ENCODE measurements at places on chromosomes 11 and 22. TPM values are rescaled to one million over a fixed set of nuclear protein-coding genes. Genes with fewer than 3 reads are reported as not detected.

DNA sequence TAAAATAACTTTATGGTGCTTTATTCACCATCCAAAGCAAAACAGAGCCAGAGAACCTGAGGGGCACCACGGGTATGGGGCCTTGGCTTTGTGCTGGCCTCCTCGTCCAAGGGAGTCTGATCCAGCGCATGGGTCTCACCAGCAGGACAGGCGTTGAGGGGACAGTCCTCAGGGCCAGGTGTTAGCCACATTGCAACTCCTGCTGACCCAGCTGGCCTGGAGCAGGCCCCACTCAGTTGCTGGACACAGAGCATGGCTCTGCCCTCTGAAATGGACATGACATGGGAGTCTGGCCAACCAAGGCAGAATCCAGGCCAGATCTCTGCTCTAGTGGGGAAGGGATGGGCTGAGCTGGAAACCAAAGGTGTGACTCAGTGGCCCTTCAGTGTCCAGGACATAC, 116.2 kb downstream of the RRAS2 start:
- no peak for DNase-seq
- H3K4me3 ChIP-seq: no peak overlapping the region
- H3K36me3 ChIP-seq: no peaks in the 10 kb centered on the region
- no peaks in the 10 kb centered on the region for H3K27me3 ChIP-seq
- no peak overlapping the region for H3K27ac ChIP-seq
- no peaks in the 10 kb centered on the region for H3K4me1 ChIP-seq

DNA sequence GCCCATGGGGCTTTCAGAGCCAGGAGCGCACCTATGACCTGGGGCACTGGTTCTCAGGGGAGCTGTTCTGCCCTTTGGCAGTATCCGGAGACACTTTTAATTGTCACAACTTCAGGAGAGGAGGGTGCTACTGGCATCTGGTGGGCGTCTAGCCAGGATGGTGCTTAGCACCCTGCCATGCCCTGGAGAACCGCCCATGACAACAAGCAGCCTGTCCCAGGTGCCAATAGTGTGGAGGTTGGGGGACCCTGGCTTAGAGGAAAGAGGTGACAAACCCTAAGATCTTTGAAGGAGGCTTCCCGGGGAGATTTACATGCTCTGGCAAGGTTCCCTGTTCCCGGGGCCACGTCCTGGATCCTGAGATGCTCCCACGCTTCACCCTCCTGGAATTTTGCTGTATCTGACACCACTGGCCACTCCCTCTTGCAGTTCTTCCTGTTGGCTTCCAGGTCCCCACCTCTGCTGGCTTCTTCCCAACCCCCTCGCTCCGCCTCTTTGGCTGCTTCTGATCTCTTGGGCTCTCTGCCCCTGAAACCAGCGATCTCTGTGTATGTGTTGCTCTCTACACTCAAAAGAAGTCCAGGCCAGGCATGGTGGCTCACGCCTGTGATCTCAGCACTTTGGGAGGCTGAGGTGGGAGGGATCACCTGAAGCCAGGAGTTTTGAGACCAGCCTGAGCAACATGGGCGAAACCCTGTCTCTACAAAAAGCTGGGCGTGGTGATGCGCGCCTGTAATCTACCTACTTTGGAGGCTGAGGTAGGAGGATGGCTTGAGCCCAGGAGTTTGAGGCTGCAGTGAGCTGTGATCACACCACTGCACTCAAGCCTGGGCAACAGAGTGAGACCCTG, 31.1 kb downstream of the FADS3 start:
- no peak for DNase-seq
- H3K4me3 ChIP-seq: no peak overlapping the region
- H3K27me3 ChIP-seq: no peaks in the 10 kb centered on the region
- no peak overlapping the region for H3K27ac ChIP-seq
- H3K4me1 ChIP-seq: no peaks in the 10 kb centered on the region

GRCh38 chr11:89489930-89490329, 1.2 kb downstream of the NOX4 start:
- no peak for DNase-seq
- H3K4me1 ChIP-seq: no peaks in the 10 kb centered on the region
- no peak overlapping the region for H3K4me3 ChIP-seq
- no peaks in the 10 kb centered on the region for H3K36me3 ChIP-seq
- no peak overlapping the region for H3K27ac ChIP-seq

The MTMR3 gene
- 64.4 TPM for total RNA-seq

DNA sequence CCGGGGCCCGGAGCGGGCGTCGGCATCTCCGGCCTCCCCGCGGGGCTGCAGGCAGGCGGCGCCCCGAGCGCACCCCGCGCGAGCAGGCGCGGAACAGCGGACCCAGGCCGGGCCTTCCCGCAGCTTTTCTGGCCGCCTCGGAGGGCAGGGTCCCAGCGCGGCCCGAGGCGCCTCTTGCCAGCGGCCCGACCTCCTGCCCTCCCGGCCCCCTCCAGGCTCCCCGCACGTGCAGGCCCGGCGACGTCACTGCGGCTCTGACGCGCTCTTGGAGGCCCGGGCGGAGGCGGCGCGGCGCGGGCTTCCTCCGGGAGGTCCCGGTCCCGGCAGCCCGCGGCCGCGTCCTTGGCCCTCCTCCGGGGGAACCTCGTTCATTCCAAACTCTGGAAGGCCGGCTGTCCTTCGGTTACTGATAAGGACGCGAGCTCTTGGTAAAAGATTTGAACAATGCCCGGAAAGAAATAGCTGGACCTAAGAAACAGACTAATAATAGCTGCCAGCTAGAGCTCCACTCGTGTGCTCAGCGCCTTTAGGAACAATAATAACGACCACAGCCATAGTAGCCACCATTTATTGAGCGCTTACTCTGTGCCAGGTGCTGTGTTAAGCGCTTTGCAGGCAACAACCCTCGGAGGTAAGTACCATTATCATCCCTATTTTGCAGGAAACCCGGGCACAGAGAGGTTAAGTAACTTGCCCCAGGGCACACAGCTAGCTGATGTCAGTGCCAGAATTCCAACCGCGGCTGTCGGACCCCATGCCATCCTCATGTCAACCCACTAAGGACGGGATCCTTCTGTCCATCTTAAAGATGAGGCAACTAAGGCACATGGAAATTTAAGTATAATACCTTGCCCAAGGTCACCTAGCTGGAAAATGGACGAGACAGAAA, 39.1 kb upstream of the CREB3L1 start:
- DNase-seq: peak; percentile 65
- H3K27me3 ChIP-seq: peaks cover 23% of the 10 kb centered on the region
- H3K27ac ChIP-seq: no peak overlapping the region
- H3K36me3 ChIP-seq: no peaks in the 10 kb centered on the region
- peaks cover 32% of the 10 kb centered on the region for H3K4me1 ChIP-seq

DNA sequence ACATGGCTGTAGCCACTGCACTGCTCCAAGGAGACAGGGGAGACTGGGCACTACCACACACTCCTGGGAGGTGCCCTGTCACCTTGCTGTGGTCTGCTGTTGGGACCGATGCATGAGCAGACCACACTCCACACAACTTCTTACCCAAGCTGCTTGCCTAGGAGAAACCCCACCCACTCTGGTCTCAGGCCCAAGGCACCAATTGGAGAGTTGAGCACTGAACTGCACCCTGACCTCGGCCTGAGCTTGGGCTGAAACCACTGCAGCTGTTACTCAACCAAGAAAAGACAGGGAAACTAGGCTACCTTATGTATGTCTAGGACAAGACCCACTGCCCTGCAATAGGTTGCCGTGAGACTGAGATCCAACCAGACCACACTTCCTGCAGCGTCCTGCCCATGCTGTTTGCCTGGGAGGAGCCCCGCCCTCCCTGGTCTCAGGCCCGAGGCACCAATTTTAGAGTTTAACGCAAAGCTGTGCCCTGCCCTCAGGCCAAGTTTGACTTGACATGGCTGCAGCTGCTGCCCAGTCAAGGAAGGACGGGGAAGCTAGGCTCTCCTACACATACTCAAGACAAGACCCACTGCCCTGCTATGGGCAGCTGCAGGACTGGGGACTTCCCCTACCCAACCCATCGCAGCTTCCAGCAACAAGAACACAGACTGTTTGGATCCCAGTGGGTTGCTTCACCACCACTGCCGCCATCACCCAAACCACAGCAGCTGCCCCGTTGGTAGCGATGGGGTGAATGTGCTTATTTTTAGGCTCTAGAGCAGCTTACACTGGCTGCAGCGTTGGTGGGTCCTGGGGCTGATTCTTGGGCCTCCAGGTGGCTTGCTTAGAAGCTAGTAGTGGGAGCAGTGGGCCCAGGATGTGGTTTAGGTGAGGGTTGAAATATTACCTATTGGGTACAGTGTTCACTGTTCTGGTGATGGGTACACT, 66.8 kb downstream of the BRD1 start:
- H3K36me3 ChIP-seq: no peaks in the 10 kb centered on the region
- no peaks in the 10 kb centered on the region for H3K27me3 ChIP-seq
- no peak overlapping the region for H3K27ac ChIP-seq
- H3K4me3 ChIP-seq: no peak overlapping the region

DNA sequence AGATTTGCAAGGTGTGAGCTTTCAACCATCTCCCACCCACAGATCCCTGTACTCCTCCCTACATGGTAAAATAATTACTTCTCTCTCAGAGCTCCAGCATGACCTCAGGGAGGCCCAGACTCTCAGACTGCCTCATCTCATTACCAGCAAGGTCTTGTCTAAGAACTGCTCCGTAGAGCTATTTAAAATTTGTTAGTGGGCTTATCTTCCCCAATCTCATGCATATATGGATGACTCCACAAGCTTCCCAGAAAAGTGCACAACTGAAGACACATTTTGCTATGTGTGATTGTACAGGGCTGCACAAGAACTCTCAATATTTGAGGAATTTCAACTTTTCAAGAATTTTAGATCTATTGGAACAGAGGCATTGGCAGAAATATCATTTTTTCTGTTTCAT, 230.3 kb downstream of the CSNK2A3 start:
- peaks cover 4% of the 10 kb centered on the region for H3K27me3 ChIP-seq
- H3K4me3 ChIP-seq: no peak overlapping the region
- no peaks in the 10 kb centered on the region for H3K4me1 ChIP-seq
- H3K27ac ChIP-seq: no peak overlapping the region
- DNase-seq: no peak
- H3K36me3 ChIP-seq: no peaks in the 10 kb centered on the region

DNA sequence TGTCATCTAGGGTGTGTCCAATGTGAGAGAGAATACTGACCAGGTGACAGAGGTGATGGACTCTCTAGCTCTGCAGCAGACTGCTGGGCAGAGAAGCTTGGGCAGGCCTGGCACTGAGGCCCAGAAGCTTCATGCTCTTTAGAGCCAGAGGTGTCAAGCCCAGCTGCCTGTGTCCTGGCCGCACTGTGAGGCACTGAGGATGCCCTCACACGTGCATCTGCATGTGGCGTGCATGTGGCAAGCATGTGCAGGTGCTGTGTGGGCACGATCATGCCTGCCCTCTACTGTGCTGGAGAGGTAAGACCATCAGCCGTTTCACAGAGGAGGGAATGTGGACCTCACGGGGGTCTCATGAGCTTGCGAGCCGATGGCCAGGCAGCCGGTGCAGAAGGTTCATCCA, 15.8 kb upstream of the TXNRD2 start:
- DNase-seq: no peak
- H3K27me3 ChIP-seq: no peaks in the 10 kb centered on the region
- H3K4me1 ChIP-seq: no peaks in the 10 kb centered on the region

GRCh38 chr11:84103096-84103495, 816.9 kb upstream of the CCDC90B start:
- H3K27ac ChIP-seq: no peak overlapping the region
- H3K4me3 ChIP-seq: no peak overlapping the region
- DNase-seq: no peak
- no peaks in the 10 kb centered on the region for H3K36me3 ChIP-seq
- H3K4me1 ChIP-seq: no peaks in the 10 kb centered on the region

DNA sequence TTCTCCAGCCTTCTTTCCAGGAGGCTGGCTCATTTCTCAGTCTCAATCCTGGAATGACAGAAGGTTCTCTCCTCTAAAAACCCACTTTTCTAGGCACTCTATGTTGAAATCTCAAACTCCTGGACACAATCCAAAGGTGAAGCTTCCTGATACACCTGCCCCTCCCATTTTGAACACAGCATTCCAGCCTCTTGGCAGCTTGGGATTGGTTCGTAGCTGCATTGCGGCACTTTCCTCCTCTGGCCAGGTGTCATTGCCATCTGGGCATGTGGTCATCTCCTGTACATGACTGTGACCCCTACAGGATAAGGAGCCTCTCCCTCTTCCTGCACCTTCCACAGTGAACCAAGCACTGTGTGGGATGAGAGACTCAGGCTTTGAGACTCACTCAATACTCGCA, 230.2 kb upstream of the B3GAT1 start:
- H3K4me1 ChIP-seq: no peaks in the 10 kb centered on the region
- H3K27me3 ChIP-seq: no peaks in the 10 kb centered on the region
- no peak overlapping the region for H3K27ac ChIP-seq
- no peaks in the 10 kb centered on the region for H3K36me3 ChIP-seq
- no peak overlapping the region for H3K4me3 ChIP-seq
